ENCODE measurements at places on chromosomes 2 and 18. TPM values are rescaled to one million over a fixed set of nuclear protein-coding genes. Genes with fewer than 3 reads are reported as not detected.

The EN1 gene
- 0.17 TPM for total RNA-seq

The SLC4A3 gene
- 1.3 TPM for total RNA-seq

The GCA gene
- 9.2 TPM for total RNA-seq

The MAP2 gene
- total RNA-seq: 4.9 TPM

The TRAK2 gene
- total RNA-seq: 15.8 TPM

The GREB1 gene
- 0.17 TPM for total RNA-seq

The MEP1B gene
- not detected for total RNA-seq

The TUBA4B gene
- total RNA-seq: not detected

The KLF11 gene
- total RNA-seq: 3.7 TPM

The PPP1CB gene
- 82.7 TPM for total RNA-seq
